ENCODE measurements at places on chromosomes 2 and 18.

DNA sequence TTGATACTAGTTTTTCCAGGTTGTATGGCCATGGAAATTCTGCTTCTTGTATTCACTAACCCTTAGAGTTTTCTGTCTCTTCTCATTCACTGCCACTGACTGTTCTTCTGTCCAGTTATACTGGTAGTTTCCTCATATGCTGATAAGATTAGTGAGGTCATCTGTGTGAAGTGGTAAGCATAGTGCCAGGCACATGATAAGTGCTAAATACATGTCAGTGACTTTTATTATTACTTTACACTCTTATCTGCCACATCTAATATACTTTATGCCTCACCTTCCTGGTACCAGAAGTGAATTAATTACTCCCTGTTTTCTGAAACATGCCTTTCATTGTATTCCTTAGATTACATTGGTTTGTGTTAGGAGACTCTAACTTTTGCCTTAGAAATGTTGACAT lies 91.3 kb downstream of the NBEAL1 start:
- no peak for DNase-seq

DNA sequence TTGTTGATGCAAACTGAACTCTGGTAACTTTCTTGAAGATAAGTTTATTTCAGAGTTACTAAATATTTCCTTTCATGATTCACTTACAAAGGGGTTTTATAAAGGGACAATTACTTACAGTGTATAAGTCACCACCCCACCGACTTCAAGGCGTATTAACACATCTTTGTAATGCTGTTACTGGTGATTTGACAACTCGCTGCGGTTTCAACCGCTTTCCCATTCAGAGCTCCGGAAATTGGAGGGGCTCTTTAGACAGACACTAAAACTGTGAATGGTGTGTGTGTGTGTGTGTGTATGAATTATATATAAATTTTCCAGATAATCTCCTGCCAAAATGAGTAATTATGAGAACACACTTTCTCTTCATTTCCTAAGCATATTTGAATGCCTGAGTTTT lies 4.9 kb downstream of the TM4SF20 start:
- peak; percentile 60 for DNase-seq

DNA sequence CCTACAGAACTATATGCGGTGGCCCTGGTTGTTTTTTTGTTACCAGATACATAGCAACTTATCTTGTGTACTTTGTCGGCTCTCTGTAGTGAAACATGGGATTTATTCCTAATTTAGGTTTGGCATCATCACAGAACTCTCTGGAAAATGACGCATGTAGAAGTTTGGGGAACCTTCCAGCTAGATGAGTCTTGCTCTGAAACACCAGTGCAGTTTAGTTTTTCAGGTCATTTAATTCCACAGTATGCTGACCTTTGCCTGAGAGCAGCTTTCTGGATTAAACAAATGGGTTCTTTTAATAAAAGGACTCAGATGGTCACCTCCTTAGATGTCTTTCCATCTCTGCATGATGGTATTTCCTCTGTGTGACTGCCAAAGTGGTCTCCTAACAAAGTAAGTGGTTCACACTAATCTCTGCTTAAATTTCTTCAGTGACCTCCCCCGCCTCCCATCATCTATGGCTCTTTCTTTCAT lies 39.9 kb downstream of the MYO3B start:
- DNase-seq: no peak

DNA sequence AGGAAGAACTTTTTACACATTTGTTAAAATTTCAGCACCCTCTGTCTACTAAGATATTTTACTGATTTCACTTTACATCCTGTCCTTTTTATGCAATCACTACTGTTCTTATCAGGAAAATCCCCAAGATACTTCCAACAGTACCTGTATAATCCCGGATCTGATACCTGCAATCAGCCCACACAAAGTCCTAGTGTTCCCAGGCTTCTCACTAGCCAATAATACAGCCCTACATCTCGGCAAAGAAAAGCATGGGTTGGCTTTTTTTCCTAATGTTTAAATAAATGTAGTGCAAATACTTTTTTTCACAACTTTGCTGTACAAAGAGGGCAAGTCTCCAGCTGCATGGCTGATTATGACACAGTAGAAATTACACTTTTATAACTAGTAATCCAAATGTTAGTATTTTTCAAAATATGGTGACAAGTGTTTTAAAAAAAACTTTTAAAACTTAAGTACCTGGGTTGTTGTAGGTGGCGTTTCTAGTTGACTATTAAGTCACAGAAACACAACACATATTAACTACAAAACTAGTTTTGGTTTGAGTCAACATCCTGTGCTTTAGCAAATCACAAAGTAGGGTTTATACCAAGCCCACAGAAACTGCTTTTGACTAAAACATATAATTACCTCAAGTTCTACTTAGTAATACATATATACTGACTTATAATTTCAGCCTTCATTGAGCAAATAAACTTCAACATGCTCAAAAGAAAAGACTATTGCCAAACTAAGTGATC lies 19.5 kb downstream of the CNOT11 start:
- no peak for DNase-seq

Measured in activated CD4-positive, alpha-beta T cell treated with anti-CD3 and anti-CD28 coated beads for 48 hours (primary cell).